ENCODE measurements at places on chromosomes 6 and 20. TPM values are rescaled to one million over a fixed set of nuclear protein-coding genes. Genes with fewer than 3 reads are reported as not detected.

DNA sequence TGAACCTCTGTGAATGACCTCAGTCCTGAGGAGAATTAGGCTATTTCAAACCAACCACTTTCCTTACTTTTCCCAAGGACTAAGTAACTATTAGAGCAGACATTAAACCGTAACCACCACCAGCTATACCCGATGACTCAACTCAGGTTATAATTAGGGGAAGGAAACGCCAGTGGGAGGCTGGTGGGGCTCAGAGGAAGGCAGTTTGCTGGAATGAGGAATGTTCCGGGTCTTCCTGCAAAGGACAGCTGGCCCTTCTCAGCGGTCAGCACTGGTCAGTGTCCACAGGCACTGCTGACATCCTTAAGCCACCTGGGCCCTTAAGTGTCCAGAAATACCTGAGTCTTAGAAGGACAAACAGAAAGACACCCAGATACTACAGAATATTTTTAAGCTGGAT is 515.2 kb downstream of the MAFB start:
- DNase-seq, result no peak

Gene TMEM217
- 4.7 TPM for total RNA-seq

Gene ROMO1
- total RNA-seq, result 234 TPM

DNA sequence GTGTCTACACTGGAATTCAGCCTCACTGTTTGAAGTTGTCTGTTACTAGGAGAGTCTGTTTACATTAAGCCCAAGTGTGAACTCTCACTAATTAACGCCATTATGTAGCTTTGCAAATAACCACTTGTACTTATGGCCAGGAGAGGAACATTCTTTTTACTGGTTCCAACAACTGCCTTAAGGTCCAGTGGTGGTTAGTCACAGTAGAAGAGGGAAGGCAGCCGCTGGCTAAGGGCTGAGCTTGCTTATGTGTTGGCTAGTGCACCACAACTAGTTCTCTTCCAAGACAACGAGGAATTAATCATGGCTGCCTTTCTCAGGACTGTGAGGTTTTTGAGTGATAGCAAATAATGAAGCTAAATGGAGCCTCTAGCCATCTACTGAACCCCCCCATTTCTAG is 14.9 kb upstream of the SLC22A23 start:
- no peak for DNase-seq

- no peak for DNase-seq
These were observed 520.6 kb downstream of the HDGFL1 start for GRCh38 chr6:23089981-23090380.

Gene NKX2-2
- not detected for total RNA-seq

- no peak for DNase-seq
These were observed 28.6 kb downstream of the PMEPA1 start for GRCh38 chr20:57680934-57681914.

Gene BPI
- not detected for total RNA-seq

GRCh38 chr6:64376394-64376793 is 740.8 kb downstream of the PHF3 start:
- no peak for DNase-seq

DNA sequence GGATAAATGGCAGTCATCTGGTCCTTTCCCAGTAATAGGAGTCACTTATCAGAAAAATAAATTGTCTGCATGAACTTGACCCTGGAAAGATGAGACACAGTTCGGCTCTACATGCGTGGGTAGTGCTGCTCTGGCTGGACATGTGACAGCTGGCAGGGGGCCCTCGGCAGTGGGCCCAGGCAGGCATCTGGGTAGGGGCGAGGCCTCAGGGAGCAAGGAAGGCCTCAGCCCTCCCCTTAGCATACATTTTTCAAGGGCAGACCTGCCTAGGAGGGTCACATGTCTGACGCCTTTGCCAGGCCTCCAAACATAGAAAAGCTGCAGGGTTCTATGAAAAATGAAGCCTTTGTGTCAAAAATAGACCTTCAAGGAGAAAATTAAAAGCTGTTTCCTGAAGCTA is 12.8 kb upstream of the ILRUN start:
- no peak for DNase-seq

DNA sequence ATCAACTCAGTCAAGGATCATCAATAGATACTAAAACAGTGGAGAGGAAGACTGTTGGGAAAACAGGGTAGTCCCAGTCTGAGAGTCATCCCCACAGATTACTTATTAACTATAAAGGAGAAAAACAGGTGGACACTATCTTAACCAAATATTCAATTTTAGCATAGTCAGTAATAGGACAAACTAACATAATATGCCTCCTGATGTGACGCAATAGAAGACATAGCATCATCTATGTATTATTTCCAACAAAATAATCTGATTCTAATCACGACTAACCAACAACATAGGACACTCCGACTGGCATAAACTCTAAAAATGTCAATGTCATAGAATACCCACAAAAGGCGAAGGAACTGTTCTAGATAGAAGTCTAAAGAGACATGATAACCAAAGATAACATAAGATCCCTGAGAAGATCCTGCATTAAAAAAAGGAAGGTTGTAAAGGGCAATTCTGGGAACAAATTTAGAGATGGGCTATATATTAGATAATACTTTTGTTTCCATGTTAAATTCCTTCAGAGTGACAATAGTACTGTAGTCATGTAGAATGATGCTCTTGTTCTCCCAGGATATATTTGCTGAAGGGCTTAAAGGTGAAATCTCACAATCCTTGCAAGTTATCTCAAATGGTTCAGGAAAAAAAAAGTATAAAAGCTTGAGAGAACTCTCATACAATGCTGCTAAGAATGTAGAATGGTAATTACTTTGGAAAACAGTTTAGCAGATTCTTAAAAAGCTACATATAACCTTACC is 28.9 kb downstream of the ILRUN start:
- DNase-seq, result no peak

Gene ANGPT4
- not detected for total RNA-seq

DNA sequence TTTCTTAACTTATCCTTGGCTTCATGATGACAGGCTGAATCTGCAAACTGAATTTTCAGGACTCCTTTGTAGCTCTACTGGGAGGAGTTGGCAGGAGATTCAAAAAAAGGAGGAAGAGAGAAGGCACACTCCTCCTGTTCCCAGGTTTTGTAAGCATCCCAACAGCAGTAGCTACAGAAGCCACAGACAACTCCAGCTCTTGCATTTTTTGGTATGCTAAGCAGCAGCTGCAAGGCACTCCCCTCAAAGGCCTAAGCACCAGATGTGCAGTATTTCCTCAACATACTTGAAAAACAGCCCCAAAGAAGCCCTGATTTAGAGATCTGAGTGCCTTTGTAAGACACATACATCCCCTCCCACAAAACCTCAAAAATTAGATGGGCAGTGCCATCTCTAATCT is 328.6 kb upstream of the SYNCRIP start:
- no peak for DNase-seq

- DNase-seq, result no peak
These were observed 122.7 kb downstream of the SNX5 start for GRCh38 chr20:17845701-17846475.

Gene SEL1L2
- total RNA-seq, result not detected

DNA sequence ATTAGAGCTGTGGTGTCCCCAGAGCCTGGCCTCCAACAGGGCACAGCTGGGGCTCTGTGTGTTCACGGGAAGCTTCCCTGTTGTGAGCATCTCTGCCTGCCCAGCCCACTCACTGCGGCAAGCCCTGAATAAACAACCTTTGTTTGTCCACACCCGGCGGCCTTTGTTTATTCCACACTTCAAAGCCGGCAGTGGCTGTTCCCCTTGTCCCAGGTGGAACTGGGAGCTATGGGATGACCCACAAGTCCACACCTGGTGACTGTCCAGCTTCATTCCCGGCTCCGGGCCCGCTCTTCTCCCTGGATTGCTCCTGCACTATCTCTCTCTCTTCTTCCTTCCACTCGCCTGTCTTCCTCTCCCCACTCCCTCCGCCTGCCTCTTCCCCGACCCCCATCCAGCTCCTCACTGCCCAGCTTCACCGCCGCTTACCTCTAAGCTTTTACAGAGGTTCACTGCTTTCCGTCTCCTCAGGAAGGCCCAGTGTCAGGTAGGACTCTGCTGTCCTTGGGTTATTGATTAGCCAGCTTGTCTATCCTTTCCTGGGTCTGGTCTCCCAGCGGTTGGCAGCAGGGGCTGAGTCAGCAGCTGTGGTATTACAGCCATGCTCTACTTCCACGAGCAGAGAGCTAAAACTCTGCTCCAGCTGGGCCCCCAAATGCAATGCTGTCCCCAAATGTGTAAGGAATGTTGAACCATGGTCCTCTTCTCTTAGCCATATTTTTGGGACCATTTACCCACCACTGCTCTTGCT is 17.8 kb downstream of the DACT2 start:
- DNase-seq, result no peak

DNA sequence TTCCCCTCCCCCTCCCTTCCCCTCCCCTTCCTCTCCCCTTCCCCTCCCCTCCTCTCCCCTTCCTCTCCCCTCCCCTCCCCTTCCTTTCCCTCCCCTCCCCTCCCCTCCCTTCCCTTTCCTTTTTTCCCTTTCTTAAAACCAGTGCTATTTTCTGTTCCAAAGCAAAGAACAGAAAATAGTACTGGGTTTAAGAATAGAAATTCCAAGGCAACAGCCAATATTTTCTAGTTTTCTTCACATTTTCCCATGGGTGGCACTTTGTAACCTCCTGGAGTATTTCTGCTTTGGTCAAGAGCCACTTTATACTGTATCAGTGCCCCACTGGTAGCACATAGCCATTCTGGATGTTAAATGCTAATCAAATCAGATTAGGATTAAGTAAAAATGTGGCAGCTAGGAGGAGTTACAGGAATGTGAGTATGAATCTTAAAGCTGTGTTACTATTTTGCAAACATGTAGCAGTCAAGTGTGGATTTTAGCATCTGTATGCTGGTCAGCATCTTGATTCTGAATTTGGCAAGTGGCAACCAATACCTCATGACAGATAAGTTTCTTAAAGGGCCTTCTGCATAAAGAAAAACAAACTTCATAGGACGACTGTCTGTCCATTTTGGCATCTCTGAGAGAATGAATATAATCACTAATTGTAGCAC is 126.4 kb downstream of the CEP57L1 start:
- DNase-seq, result no peak

GRCh38 chr6:15901141-15902115 is 227.5 kb upstream of the MYLIP start:
- DNase-seq, result no peak

DNA sequence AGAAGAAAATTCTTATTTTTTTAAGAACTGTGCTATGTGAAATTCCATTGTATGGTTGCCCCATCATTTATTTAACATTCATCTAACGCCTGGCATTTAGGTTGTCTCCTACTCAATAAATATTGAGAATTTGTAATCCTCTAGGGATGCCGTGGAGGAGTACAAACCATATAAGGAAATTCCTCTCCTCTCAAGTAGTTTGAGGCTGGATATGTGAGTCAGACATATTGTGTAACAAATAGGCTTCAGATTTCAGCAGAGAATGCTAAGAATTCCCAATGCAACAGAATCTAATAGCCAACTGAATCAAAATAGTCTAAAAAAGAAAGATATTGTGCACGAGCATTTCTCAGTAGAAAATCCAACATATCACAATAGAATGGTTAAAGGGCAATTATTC is 174.7 kb downstream of the OTOR start:
- DNase-seq, result no peak

Gene ATF6B
- total RNA-seq, result 28.7 TPM

- no peak for DNase-seq
These were observed 10.2 kb downstream of the DLL1 start for GRCh38 chr6:170280689-170281045.

DNA sequence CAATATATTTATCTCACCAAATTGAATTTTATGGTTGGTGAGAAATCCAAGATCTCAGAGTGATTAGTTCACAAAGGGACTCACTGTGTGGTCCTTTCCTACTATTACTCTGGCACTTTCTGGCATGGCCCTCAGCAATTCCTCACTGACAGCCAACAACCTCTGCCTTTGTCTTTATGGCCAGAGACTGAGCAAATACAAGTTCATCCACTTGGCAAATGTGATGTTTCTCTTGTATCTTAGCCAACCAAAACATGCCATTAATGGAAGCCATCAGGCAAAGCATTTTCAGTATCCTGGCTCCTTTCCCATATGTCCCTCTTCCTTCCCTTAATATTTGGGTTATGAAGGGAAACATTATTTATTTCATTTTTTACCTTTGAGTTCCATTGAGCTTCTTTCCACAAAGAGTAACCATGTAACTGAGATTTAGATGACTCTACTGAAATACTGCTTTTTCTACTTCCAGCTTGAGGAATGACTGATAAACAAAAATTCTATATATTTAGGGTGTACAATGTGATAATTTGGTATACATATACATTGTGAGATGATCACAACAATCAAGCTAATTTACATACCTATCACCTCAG is 30.8 kb upstream of the SMLR1 start:
- DNase-seq, result no peak

DNA sequence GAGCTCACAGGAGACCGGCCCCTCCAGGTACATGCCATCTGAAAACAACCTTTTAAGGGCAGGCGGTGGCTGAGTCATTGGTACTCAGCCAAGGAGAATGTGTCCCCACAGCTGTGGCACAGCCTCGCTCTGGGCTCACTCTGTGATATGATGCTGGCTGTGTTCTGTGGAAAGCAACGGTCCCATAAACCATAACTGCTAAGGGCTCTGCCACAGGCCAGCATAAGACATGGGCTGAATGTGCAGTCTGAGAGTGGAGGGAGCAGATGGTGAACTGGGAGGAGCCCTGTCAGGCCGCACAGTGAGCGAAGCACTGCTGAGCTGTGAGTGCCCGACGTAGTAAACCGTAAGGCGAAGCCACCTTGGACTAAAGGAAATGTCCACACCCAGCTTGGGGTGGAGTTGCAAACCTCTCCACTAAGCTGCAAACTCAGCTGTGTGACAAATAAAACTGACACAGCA is 375.8 kb downstream of the THBS2 start:
- DNase-seq, result no peak

GRCh38 chr6:109441069-109441816 is 719 bp downstream of the SMPD2 start:
- no peak for DNase-seq

- DNase-seq, result no peak
These were observed 178.2 kb upstream of the HEY2 start for GRCh38 chr6:125571207-125571755.

- no peak for DNase-seq
These were observed 266.4 kb downstream of the CDH4 start for GRCh38 chr20:61518424-61518951.

- DNase-seq, result no peak
These were observed 26.9 kb downstream of the PXDC1 start for GRCh38 chr6:3724451-3725144.

- no peak for DNase-seq
These were observed 112.2 kb downstream of the TFAP2A start for GRCh38 chr6:10302566-10303235.

Gene PM20D2
- 19.0 TPM for total RNA-seq

DNA sequence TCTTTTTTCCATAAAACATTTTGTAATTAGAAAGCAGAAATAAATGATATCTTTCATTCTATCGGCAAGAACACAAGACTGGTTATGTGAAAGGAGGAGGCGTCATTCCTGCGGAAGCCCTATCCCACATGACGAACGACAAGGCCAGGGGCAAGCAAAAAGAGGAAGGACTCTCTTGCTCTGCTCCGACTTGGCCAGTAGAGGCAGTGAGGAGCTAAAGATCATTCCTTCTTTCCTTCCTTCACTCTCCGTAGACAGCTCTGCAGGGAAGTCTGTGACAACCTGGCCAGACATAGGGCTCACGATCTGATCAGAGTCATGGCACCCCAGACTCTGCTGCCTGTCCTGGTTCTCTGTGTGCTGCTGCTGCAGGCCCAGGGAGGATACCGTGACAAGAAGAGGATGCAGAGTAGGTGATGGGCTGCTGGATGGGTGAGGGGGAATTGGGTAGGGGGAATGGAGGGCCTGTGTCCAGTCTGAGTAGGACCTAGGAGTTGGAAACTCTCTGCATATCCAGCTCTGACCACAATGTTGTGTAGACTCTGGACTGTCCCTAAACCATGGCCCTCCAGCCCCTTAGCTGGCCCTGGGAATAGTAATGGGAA is at the start of gene WFDC10A:
Gene WFDC10A (plus strand): TSS at position 244 of the 605 bp plus-strand sequence. CDS start 75 bp downstream, at position 319.
- no peak for DNase-seq

Gene POPDC3
- 0.38 TPM for total RNA-seq

Gene COX4I2
- total RNA-seq, result 0.83 TPM

All from esophagus squamous epithelium (tissue), 5 donors.